AG04450 (cell line): ENCODE measurements at places on chromosomes 2 and 18.

DNA sequence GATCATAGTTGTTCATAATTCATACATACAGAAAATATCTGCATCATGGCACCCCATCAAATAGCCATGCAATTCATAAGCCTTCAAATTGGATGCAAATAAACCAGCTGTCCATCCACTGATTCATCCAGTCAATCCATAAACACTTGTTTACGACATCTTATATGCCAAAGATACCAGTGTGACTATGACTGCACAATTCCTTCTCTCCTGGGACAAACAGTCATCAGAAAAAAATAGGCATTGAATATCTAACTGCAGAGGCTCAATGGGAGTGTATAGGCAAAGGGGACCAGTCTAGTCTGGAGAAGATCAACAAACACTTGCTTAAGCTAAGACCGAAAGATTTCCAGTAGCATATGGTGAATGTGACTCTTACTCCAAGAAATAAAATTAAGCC lies 70.0 kb downstream of the COL4A3 start:
- no peak for DNase-seq

GRCh38 chr18:63183378-63183777 lies 136.2 kb downstream of the BCL2 start:
- DNase-seq, result no peak

GRCh38 chr2:233034091-233034882 lies 1.8 kb downstream of the NEU2 start:
- no peak for DNase-seq

GRCh38 chr2:120803764-120804335 lies 68.2 kb downstream of the GLI2 start:
- no peak for DNase-seq

GRCh38 chr2:61419570-61419969 lies 51.3 kb downstream of the USP34 start:
- no peak for DNase-seq

DNA sequence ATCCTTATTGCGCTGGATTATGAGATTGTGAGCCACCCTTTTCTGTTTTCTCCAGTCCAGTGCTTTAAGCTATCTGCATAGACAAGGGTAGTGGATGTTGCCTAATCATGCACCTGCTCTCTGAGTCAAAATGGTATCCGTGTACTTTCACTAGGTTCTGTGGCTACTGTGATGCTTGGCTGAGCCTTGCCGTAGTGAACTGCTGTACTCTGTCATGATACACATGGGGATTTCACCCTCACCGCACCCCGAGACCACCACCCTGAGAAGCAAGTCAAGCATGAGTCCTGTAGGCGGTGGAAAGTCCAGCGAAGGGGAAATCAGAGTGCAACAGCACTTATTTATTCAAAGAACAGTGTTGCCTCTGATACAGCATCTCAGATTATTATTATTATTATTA lies 55.0 kb downstream of the ARHGAP25 start:
- DNase-seq, result no peak

DNA sequence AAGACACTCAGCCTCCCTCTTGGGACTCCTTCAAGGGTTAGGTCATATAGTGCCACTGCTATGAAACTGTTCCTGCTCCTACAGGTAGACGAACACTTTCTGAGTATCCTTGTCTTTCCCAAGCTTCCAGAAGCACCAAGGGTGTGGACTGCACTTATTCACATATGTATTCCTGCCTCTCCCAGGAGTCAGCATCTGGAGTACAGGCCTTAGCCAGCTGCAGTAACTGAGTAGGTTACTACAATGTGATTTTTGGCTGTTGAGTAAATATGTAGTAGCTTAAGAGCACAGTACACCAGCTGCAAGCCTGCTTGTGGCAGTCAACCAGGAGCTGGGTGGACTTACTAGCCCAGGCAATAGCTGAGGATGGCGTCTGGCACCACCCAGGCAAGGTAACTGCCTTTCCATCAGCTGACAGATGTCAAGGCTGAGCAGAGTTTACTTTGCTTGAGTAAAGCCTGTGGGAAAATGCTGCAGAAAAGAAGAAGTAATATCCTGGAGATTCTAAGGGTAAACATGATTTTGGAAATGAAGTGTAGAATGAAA lies 14.0 kb upstream of the SCLY start:
- no peak for DNase-seq

DNA sequence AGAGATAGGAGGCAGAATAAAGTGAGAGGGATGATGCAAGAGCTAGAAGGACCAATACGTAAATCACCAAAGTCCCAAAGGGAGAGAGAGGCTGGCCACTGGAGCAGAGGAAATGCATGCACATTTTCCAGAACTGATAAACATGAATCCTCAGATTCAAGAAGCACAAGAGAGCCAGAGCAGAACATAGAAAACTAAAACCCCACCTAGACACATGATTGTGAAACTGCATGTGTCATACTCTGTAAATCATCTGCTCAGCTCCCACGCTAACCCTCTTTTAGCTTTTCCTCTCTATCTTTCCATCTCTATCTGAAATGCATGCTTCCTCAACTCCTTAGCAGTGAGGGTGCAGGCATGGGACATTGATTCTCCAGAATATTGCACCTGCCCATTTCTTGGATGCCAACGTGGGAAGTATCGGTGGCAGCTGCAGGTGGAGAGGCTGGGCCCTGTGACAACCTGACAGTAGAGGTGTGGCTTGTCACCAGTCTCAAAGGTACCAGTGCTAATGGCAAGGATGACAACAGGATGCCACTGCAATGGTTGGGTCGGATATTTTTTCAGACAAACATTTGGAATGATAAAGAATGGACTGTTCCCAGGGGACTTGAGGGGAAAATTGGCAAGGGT lies 89.3 kb upstream of the OTOS start:
- no peak for DNase-seq

DNA sequence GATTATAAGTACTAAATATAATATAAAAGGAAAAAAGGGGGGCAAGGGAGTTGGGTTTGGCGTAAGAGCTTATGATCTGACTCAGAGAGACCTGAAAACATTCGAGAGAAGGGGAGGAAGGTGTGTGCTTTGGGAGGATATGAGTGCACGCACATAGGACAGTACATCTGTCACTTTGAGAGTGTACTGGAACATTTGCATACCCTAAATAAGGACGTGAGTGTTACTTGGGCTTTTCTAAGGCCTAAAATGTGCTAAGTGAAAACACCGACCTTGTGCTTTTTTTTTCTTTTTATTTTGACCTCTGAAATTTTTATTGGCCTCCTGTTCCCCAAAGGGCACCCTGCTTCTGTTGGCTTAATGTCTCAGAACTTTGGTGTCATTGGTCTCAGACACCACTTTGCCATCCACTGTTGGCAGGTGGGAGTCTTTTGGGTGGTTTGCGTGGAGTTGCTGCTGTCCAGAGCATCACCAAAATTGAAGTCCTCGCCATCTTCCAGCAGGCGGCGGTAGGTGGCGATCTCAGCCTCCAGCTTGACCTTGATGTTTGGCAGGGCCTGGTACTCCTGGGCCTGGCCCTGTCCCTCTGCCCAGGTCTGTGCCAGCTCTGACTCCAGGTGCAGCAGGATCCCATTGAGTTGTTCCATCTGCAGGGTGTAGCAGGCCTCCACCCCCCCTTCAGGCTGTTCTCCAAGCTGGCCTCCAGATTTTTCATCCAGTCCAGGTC lies 57.7 kb downstream of the CD28 start:
- no peak for DNase-seq

GRCh38 chr2:33494877-33495641 lies 18.6 kb downstream of the RASGRP3 start:
- no peak for DNase-seq

DNA sequence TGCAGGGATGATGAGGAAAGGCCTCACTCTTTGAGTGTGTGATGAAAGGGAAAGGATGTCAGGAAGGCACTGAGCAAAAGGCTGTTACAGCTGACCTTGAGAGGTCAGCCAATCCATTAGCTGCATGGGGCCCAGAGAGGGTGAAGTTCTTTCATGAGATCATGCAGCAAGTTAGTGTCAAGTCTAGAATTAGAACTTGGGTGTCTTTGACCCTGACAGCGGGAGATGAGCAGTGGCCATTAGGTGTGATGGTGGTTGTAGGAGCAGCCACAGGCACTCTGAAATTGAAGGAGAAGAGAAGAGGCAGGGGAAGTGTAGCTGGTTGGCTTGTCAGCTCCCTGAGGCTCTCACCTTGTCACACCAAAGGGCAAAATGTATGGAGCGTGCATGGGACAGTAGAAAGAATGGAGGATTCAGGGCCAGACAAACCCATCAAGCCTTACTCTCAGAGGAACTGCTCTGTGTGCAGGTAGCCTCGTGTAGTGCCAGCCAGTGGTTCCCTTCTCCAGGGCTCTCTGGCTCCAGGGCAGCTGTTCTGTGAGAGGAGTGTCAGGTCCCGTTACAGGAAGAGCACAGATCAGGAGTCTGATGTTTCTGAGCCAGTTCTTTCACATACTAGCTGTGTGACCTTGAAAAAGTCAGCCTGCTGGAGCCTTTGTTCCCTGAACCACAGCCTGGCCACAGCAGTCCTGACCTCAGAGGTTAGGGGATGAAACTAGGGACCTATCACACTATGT lies 35.9 kb downstream of the MAP4K4 start:
- DNase-seq, result no peak

DNA sequence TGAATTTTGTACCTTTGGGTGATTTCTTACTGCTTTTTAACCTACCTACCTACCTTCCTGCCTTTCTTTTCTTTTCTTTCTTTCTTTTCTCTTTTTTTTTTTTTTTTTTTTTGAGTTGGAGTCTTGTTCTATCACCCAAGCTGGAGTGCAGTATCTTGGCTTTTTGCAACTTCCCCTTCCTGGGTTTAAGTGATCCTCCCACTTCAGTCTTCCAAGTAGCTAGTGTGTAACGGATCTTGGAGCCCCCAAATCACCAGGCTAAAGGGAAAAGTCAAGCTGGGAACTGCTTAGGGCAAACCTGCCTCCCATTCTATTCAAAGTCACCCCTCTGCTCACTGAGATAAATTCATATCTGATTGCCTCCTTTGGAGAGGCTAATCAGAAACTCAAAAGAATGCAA lies 61.3 kb downstream of the DDX18 start:
- no peak for DNase-seq

DNA sequence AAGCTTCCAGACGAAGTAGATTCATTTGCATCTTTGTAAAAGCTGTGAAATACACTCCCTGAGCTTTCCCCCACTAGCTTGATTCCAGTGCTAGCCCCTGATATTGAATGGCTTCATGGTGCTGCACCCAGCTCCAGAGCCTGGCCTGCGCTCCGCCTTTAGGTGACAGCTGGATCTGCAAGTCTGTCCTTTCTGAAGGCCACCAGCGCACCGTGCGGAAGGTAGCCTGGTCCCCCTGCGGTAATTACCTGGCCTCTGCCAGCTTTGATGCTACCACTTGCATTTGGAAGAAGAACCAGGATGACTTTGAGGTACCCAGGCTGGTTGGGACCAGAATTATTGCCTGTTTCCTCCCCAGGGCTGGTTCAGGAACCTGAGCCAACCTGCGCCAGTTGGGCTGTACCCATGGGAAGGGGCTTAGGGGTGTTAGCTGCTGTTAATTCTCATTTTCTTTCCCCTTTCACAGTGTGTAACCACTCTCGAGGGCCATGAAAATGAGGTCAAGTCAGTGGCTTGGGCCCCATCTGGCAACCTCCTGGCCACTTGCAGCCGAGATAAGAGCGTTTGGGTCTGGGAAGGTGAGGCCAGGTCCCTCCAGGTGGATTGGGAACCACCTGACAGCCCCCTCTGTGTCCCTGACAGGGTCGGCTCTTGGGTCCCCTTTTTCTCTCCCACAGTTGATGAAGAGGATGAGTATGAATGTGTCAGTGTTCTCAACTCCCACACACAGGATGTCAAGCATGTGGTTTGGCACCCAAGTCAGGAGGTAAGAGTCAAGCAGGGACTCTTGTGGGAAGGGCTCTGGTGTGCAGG lies 1.3 kb downstream of the CIAO1 start:
- DNase-seq, result no peak

- no peak for DNase-seq
Measured at GRCh38 chr2:1910592-1911246, 166.4 kb upstream of the PXDN start.

GRCh38 chr2:223050188-223050587 lies 1.8 kb upstream of the KCNE4 start:
- DNase-seq, result no peak

DNA sequence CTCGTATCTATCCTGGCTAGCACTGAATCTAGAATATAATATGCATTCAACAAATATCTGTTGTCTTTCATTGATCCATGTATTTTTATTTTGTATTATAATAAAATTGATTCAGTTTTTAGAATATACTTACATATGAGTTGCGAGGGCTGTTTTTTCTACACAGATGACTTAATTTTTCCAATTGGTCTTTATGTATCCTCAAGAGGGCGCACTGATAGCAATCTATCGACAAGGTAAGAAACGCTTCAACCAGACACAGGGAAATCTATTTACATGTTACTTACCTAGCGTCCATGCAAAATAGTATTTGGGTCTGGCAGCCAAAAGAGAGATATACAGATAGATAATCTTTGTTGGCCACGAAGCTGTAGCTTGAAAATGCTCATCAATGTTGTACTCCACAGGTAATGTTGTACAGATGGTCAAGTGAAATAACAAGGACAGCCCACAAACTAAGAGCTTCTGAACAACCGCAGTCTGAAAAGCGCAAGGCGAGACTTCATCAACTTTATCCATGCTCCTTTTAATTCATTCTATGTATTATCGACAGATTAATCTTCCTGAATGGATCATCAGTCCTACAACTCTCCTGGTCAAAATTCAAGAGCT lies 35.5 kb upstream of the KIDINS220 start:
- DNase-seq, result peak; percentile 47

GRCh38 chr2:224892574-224893204 lies 149.6 kb downstream of the DOCK10 start:
- no peak for DNase-seq

- no peak for DNase-seq
Measured at GRCh38 chr2:139354518-139354917, 574.3 kb upstream of the NXPH2 start.

GRCh38 chr18:54205959-54206358 lies 18.5 kb downstream of the MBD2 start:
- no peak for DNase-seq

DNA sequence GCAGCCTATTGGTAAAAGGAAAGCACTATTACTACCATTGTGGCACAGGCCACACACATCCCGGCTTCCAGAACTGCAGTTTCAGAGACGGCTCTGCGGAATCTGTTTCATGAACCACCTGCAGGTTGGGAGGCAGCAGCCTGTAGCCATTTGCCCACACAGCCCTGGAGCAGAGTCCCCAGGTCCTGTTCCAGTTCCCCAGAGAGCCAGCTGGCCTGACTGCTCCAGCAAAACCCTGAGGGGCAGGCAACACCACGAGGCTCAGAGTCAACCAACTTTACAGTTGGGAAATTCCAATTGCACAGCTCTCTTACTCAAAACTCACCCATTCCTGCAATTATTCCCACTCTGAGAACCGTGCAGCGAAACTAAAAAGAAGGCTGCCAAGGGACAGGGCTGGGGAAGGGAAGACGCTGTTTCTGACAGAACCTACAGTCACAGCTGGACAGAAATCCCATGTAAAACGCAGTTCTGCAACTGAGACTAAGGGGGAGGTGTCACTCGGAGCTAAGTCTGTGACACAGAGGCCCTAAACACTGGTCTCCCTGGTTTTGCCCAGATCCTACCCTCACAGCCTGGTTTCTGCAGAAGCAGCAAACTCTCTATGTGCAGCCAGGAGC lies 219.4 kb downstream of the TMEM163 start:
- no peak for DNase-seq
